SIG-M5 (cell line): ENCODE measurements at places on chromosomes 7 and 10.

- DNase-seq = no peak
Observed at GRCh38 chr10:132231656-132232022, 44.9 kb downstream of the DPYSL4 start.

DNA sequence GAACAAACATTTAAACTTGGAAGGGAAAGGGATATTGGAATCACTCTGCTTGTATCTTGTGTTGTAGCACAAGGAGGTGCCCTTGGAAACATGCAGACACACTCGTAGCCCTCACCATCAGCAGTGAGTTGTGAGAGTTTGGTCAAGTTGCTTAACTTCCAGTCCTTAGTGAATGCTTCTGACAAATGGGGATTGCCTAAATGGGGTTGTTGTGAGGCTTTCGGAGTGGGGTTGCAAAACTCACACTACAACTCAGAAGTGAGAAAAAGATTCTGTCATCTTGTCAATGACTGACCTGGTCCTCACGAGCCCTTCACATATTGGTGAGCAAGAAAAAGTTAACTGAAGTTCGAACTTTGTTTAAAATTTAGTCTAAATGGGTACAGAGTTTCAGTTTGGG lies 29.0 kb upstream of the GSDME start:
- peak; percentile 48 for DNase-seq

DNA sequence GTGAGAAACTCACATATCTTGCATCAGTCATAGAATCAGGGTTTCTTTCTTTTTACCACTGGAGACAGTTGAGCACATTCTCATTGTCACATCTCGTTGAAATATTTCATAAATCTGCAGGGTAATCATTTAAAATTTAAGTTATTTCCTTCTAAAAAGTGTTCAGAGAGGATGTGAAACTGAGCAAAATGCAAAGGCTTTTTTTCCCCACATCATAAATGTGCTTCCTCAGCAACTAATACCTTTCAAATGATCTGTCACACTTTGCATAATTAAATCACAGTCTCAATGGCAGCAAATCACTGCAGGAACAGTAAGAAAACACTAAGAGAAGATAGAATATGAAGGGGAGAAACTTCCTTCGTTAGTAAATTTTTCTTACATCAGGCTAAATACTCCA lies 187.5 kb downstream of the EVX1 start:
- no peak for DNase-seq

- no peak for DNase-seq
Observed at GRCh38 chr7:47373871-47374451, 207.9 kb downstream of the TNS3 start.

DNA sequence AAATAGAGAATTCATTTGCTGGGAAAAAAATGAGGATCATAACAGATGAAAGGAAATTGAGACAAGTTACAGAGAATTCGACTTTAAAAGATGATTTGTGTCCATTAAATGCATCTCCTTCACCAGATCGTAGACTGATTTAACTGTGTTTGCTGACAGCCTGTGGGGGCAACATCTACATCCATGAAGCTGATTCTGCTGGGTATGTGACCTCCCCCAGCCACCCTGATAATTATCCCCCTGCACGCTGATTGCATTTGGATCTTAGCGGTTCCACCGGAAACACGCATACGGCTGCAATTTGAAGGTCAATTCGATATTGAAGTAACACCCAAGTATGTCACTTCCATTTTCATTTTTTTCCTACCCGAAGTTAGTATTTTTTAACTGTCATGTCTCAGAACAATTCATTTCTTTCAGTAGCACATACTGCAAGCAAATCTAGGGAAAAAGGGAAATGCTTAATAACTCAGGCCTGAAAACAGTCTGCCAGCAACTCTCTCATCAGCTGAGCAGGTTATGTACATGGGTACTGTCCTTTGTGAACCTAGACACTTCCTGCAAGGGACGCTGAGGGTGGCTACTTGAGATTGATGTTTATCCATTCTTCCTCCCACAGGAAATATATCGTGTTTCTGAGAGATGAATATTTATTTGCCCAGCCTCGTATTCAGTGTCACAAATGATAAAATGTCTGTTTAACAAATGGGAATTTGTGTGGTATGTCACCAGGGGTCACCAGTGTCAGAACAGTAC lies 134.9 kb downstream of the ZNF22 start:
- no peak for DNase-seq

GRCh38 chr7:130363026-130363847 lies 17.1 kb upstream of the CPA1 start:
- DNase-seq = no peak

DNA sequence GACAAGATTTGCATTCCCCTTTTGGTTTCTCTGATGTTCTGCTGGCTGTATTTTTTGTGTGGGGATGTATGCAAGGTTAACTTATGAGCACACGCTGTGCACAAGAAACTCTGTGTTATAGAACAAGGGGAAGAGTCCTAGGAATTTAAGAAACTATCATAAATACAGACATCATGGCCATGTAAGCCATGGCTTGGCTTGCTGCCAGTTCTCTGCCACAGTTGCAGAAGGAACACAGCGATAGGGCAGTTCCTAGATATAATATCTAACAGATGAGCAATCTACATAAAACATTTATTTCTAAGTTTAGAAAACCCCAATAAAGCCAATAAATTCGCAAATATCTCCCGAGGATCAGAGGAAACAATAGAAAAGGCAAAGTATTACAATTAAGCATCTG lies 153.3 kb downstream of the LRRTM3 start:
- DNase-seq = no peak

GRCh38 chr10:25026463-25026862 lies 10.1 kb downstream of the THNSL1 start:
- no peak for DNase-seq

DNA sequence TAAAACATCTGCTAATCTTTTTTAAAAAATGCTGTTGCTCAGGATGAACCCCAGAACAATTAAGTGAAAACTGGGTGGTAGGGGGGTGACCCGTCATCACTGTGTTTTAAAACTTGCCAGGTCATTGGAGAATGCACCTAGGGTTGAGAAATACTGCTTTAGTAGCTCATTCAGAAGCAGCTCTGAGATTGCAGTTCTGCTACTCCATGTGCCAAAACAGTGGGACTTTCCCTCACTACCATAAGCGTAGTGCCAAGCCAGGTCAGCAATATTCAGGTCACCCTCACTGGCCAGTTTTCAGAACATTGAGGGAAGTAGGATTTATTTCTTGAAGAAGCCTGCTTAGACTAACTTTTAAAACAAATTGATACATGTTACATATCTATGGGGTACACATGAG lies 5.2 kb downstream of the STEAP2 start:
- DNase-seq = no peak
